ENCODE measurements at places on chromosomes 2 and 18.

- no peaks in the 10 kb centered on the region for H3K36me3 ChIP-seq
- no peaks in the 10 kb centered on the region for H3K4me1 ChIP-seq
- H3K27me3 ChIP-seq: no peaks in the 10 kb centered on the region
- no peak for DNase-seq
Measured at GRCh38 chr2:180775711-180776110, 204.7 kb upstream of the UBE2E3 start.

DNA sequence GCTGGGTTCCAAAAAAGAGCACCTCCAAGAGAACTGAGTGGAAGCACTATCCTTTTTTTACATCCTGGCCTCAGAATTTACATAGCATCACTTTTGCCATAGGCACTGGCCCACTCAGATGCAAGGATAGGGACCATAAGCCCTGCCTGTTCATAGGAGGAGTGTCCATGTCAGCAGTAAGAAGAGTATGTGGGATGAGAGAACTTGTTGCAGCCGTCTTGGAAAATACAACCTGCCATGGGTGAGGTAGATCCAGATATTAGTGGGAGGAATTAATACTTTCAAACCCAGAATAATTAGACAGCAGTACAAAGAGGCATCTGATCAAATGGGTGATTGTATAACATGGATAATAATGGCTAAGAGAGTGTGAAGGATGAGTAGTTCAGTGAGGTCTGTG, 110.7 kb upstream of the CELF4 start:
- no peaks in the 10 kb centered on the region for H3K36me3 ChIP-seq
- no peak overlapping the region for H3K4me3 ChIP-seq
- no peak for DNase-seq
- no peak overlapping the region for H3K27ac ChIP-seq
- H3K4me1 ChIP-seq: no peaks in the 10 kb centered on the region

GRCh38 chr2:169114056-169114455, 44.7 kb downstream of the DHRS9 start:
- no peak for DNase-seq
- no peak overlapping the region for H3K4me3 ChIP-seq
- H3K27me3 ChIP-seq: no peaks in the 10 kb centered on the region
- peaks cover 4% of the 10 kb centered on the region for H3K4me1 ChIP-seq
- no peaks in the 10 kb centered on the region for H3K36me3 ChIP-seq

DNA sequence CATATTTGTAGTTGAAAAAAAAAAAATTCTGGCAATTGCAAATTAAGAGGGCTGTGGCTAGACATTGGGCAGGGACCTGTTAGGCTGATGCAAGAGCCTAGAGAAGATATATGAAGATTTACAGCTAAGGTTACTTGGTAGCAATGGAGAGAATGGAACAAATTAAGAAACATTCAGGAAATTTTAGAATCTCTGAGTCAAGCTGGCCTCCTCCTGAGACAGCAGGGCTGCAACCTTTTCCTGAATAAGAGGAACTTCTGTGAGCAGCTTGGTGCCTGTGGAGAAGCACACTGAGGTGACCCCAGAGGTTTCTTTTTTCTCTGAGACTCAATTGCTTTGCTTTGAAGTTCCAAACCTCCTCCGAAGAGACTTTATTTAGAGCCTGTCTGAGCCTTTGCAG, 118.6 kb upstream of the LRATD1 start:
- no peak overlapping the region for H3K4me3 ChIP-seq
- H3K27me3 ChIP-seq: no peaks in the 10 kb centered on the region
- H3K36me3 ChIP-seq: no peaks in the 10 kb centered on the region
- H3K4me1 ChIP-seq: no peaks in the 10 kb centered on the region
- H3K27ac ChIP-seq: no peak overlapping the region

GRCh38 chr2:216770717-216771116, 75.4 kb upstream of the IGFBP5 start:
- no peaks in the 10 kb centered on the region for H3K27me3 ChIP-seq
- H3K36me3 ChIP-seq: no peaks in the 10 kb centered on the region
- H3K27ac ChIP-seq: no peak overlapping the region
- H3K4me1 ChIP-seq: no peaks in the 10 kb centered on the region
- DNase-seq: no peak

DNA sequence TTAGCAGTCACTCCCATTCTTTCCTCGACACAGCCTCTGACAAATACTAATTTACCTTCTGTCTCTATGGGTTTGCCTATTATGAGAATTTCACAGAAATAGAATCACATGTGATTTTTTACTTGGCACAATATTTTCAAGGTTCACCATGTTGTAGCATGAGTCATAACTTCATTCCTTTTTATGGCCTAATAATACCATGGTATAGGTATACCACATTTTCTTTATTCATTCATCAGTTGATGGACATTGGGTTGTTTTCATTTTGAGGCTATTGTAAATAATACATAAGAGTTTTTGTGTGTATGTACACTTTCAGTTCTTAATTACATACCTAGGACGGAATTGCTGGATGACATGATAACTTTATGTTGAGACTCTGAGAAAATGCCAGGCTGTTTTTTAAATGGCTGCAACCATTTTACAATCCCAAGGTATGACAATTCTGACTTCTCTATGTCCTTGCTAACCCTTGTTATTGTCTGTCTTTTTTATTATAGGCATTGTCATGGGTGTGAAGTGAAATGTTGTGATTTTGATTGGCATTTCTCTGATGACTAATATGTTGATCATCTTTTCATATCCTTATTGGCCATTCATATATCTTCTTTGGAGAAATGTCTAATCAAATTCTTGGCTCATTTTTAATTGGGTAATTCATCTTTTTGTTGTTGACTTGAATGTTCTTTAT, 87.9 kb downstream of the IRS1 start:
- H3K4me1 ChIP-seq: no peaks in the 10 kb centered on the region
- peaks cover 3% of the 10 kb centered on the region for H3K27me3 ChIP-seq
- H3K27ac ChIP-seq: no peak overlapping the region

- H3K36me3 ChIP-seq: no peaks in the 10 kb centered on the region
- no peak overlapping the region for H3K4me3 ChIP-seq
- no peak for DNase-seq
- H3K27ac ChIP-seq: no peak overlapping the region
- H3K4me1 ChIP-seq: no peaks in the 10 kb centered on the region
Measured at GRCh38 chr18:51561821-51562220, 364.3 kb upstream of the MEX3C start.

GRCh38 chr2:86072271-86072858, 33.3 kb downstream of the POLR1A start:
- no peaks in the 10 kb centered on the region for H3K27me3 ChIP-seq
- DNase-seq: no peak
- H3K4me3 ChIP-seq: no peak overlapping the region

DNA sequence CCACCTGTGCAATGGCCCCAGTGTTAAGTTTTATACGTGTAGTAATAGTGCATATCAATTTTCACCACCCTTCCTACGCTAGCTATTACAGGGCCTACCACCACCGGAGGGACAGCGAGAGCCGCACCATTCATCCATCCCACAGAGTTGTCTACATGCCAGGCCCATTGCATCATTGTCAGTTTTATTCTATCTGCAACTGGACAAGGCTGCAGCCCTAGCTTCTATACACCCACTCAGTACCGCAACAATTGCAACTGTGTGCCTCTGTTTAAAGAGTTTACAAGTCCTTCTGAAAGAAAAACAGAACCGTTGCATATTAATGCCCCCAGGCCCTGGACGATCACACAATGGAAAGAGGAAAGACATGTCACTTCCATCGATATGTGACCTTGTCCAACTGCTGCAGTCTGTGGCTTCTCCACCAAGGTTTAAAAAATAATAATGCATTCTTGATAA, 58.6 kb downstream of the ZEB2 start:
- DNase-seq: no peak
- no peaks in the 10 kb centered on the region for H3K36me3 ChIP-seq
- H3K27ac ChIP-seq: no peak overlapping the region
- no peaks in the 10 kb centered on the region for H3K27me3 ChIP-seq
- peaks cover 16% of the 10 kb centered on the region for H3K4me1 ChIP-seq
- no peak overlapping the region for H3K4me3 ChIP-seq

GRCh38 chr2:73862987-73863386, 29.8 kb upstream of the ACTG2 start:
- H3K27me3 ChIP-seq: no peaks in the 10 kb centered on the region
- no peak overlapping the region for H3K4me3 ChIP-seq
- no peak overlapping the region for H3K27ac ChIP-seq
- H3K4me1 ChIP-seq: no peaks in the 10 kb centered on the region
- DNase-seq: no peak
- H3K36me3 ChIP-seq: peaks cover 72% of the 10 kb centered on the region

DNA sequence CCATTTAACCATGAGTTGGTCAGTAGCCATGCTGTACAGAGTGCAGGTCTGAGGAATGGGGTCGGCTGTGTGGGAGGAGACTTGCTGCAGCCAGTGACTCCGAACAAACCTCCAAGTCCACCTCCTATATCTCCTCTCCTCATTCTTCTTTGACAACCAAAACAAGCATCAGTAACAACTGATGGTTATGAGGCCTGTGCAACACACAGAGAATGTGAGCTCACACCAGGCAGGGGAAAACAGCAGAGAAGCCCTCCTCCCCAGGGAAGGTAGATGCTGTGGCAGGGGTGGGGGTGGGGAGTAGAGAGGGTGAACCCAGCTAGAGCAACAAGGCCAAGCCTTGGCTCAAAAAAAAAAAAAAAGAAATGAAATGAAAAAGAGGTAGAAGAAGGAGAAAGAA, 12.3 kb upstream of the CNGA3 start:
- no peak overlapping the region for H3K27ac ChIP-seq
- H3K27me3 ChIP-seq: no peaks in the 10 kb centered on the region
- no peaks in the 10 kb centered on the region for H3K36me3 ChIP-seq
- H3K4me3 ChIP-seq: no peak overlapping the region
- H3K4me1 ChIP-seq: no peaks in the 10 kb centered on the region
- DNase-seq: no peak

DNA sequence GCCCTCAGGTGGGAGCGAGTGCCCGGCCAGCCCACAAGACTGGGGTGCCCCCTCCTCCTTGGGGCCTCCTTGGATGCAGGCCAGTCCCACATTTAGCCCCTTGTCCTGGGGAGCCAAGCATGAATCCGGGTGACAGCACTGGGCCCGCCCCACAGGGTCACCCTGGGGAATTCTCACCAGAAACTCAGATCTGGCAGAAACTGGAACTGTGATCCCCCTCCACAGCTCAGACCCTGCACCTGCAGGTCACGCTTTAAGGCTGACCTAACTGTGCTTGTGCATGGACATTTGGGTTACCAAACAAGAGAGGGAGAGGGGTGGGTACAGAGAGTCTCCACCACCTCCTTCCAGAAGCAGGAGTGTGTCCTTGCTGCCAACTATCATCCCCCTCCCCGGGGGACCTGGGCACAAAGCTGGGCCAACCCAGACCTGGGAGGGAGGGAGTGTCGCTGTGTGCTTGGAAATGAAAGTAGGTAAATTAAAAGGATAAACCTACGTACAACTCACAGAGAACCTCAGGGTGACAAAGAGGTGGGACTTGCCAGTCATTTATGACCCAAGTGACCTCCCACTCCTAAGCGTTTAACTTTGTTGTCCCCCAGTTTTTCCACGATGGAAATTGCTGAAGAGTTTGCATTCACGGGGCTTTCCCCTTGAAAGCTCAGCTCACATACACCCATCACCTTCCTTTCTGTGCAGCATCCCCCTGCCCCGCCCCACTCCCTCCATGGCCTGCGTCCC, 9.1 kb downstream of the ITM2C start:
- peaks cover 6% of the 10 kb centered on the region for H3K4me1 ChIP-seq
- H3K27ac ChIP-seq: no peak overlapping the region
- H3K36me3 ChIP-seq: peaks cover 34% of the 10 kb centered on the region
- no peaks in the 10 kb centered on the region for H3K27me3 ChIP-seq
- H3K4me3 ChIP-seq: no peak overlapping the region
- DNase-seq: no peak

DNA sequence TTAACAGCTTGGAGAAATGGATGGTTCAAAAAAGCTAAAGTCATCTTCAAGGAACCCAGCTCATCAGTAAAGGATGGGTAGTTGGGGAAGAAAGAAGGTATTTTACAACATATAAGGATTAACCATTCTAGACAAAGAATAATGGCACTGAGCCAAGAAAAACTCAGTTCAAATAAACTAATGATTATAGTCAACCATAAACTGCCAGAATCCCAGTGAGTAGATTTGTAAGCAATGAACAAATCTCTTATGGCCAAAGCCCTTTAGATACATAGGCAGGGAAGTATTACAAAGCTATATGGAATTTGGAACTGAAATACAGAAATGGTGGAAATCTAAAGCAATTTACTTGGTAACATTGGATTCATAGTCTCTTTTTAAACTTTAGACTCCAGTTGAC, 92.4 kb upstream of the ZFP36L2 start:
- no peaks in the 10 kb centered on the region for H3K4me1 ChIP-seq
- H3K36me3 ChIP-seq: peaks cover 5% of the 10 kb centered on the region
- H3K4me3 ChIP-seq: no peak overlapping the region
- DNase-seq: no peak
- no peak overlapping the region for H3K27ac ChIP-seq
- no peaks in the 10 kb centered on the region for H3K27me3 ChIP-seq

DNA sequence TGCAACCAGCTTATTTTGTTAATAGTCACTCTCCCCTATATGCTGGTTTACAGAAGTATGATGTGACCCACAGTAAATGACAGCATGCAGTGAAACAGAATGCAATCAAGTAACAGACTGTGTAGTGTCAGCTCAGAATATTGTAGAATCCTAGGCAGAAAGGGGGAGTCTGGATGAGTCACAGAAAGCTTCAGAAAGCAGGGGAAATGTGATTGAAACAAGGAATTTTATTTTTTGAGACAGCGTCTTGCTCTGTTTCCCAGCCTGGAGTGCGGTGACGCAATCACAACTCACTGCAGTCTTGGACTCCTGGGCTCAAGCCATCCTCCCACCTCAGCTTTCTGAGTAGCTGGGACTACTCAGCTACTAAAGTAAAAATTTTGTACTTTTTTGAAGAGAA, 219.9 kb upstream of the FBXO11 start:
- no peak overlapping the region for H3K27ac ChIP-seq
- no peaks in the 10 kb centered on the region for H3K27me3 ChIP-seq
- no peak for DNase-seq
- no peaks in the 10 kb centered on the region for H3K36me3 ChIP-seq
- H3K4me3 ChIP-seq: no peak overlapping the region

DNA sequence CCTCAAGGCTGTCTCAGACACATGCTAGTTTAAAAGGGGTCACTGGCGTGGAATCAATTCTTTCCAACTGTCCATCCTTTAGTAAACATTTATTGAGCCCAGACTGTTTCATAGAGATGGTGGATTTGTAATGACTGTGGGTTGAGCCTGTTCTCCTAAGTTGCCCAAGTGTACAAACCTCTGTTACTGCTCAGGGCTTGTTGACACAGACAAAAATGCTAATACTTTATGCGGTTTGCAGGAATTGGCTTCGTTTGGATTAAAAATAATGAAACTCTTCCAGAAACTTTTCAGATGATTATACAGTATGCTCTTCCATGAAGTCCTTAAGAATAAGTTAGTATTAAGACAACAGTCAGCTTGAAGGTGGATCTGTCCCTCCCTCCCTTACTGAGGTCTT, 83.6 kb upstream of the MGAT5 start:
- H3K4me3 ChIP-seq: no peak overlapping the region
- no peak overlapping the region for H3K27ac ChIP-seq
- H3K36me3 ChIP-seq: no peaks in the 10 kb centered on the region
- no peaks in the 10 kb centered on the region for H3K27me3 ChIP-seq
- no peak for DNase-seq
